ENCODE measurements at places on chromosomes 7 and 10.

DNA sequence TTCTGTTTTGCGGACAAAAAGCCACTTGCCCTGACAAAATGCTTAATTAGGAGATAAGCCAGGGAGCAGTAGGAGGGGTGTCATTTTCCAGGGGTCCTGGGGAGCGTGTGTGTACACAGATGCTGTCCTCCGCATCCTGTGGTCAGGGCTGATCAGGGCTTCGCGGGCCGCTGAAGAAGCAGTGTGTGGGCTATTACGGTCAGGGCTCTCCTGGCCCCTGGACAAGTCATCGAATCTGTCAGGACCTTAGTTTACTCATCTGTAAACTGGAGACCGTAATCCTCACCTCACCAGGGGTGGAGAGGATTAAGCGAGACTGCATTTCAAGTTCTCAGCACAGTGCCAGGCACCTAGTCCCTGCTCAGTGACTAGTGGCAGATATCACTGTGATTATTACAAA lies 26.0 kb upstream of the MXI1 start:
- no peak for DNase-seq

GRCh38 chr10:130479926-130480325 lies 343.7 kb downstream of the GLRX3 start:
- DNase-seq, result no peak

GRCh38 chr7:108090791-108091460 lies 39.2 kb downstream of the LAMB4 start:
- no peak for DNase-seq

GRCh38 chr10:132884691-132885271 lies 57.6 kb downstream of the CFAP46 start:
- no peak for DNase-seq

- no peak for DNase-seq
Measured at GRCh38 chr10:85594239-85594638, 772.4 kb downstream of the GRID1 start.

DNA sequence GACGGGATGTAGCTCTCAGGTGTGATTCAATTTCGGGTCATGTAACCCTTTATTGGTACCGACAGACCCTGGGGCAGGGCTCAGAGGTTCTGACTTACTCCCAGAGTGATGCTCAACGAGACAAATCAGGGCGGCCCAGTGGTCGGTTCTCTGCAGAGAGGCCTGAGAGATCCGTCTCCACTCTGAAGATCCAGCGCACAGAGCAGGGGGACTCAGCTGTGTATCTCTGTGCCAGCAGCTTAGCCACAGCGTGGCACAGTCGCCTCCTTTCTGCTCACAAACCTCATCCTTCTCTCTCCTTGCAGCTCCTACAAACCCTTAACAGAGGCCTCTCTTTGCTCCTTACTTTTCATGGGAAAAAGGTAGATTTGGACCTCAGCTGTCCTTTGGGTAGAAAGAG lies 197.5 kb upstream of the PRSS58 start:
- no peak for DNase-seq

- DNase-seq, result no peak
Measured at GRCh38 chr10:73635781-73636180, 5.5 kb downstream of the MYOZ1 start.

- no peak for DNase-seq
Measured at GRCh38 chr10:64286533-64286932, 765.3 kb downstream of the REEP3 start.

- DNase-seq, result peak; percentile 11
Measured at GRCh38 chr10:11210211-11210922, 192.7 kb downstream of the CELF2 start.

GRCh38 chr7:2761131-2761624 lies 73.2 kb downstream of the AMZ1 start:
- no peak for DNase-seq

DNA sequence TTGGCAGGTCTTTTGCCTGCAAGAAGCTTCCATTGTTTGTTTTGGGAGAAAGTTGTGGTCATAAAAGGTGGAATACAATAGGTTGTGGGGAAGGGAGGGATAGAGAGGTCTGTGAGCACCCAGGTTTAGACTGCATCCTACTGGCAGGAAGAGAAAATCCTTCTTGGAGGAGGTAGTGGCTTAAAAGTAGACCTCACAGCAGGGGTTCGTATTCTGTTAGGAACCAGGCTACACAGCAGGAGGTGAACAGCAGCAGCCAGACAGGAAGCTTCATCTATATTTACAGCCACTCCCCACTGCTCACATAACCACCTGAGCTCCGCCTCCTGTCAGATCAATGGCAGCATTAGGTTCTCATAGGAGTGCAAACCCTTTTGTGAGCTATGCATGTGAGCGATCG lies 245.3 kb downstream of the NSUN6 start:
- no peak for DNase-seq

DNA sequence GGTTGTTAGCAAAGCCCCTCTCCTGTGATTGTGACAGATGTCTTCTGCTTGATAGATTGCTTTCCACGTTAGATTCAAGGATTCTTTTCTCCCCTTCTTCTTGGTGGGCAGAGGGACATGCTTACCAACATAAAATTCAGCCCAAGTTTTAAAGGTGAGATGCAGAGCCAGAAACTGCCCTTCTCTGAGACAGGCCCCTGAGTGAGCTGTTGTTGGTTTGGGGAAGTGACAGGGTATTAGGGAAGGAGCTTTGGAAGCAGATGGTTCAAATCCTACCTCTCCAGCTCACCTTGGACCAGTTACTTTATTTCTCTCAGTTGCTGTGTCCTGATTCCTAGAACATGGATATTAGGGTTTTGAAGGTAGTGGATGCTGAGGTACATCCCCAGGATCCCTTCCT lies 53.0 kb downstream of the SORCS3 start:
- DNase-seq, result no peak

- no peak for DNase-seq
Measured at GRCh38 chr7:157087646-157088045, 51.1 kb upstream of the UBE3C start.

- DNase-seq, result no peak
Measured at GRCh38 chr10:94251098-94251497, 111.6 kb downstream of the NOC3L start.

GRCh38 chr7:151271699-151272355 lies 23.3 kb upstream of the SMARCD3 start:
- DNase-seq, result no peak

GRCh38 chr10:36491926-36492325 lies 633.5 kb upstream of the ANKRD30A start:
- DNase-seq, result no peak

- DNase-seq, result peak; percentile 12
Measured at GRCh38 chr10:73647211-73647874, 6.1 kb upstream of the MYOZ1 start.

- no peak for DNase-seq
Measured at GRCh38 chr10:48442090-48442808, 135.8 kb downstream of the MAPK8 start.

GRCh38 chr10:68876246-68877138 lies 24.6 kb upstream of the DDX50 start:
- no peak for DNase-seq

- no peak for DNase-seq
Measured at GRCh38 chr7:84025332-84025927, 169.2 kb downstream of the SEMA3A start.

GRCh38 chr7:28328146-28328545 lies 84.2 kb upstream of the CREB5 start:
- no peak for DNase-seq

DNA sequence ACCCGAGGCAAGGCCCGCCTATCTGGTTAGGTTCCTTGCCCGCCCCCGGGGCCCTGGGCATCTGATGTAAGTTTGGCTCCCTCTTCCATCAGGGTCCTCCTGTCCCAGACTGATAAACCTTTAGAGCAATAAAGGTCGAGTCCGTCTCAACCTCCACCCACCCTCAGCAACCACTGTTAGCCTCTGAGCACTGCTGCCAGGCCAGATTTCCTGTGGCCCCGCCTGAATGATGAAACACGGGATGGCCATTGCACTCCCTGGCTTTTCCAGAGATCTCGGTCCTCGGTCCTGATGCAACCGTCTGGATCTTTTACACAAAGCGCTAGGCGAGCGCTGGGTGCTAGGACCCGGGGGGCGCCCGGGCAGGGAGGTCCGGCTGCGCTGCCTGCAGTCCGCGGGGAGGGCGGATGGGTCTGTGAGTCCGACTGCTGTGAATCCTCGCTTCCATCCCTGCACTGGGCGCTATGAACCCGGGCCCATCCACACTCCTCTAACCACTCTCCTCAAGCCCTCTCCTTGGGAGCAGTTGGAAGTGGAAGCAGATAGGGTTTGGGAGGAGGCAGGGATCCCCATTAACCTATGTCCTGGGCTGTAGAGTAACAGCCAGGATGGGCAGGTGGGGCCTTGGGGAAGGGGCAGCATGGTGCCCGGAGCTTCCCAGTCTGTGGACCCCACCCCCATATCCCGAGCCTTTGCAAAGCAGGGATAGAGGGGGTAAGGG lies 875 bp upstream of the DDIT4 start:
- DNase-seq, result no peak

GRCh38 chr7:90749774-90750173 lies 153.7 kb downstream of the CDK14 start:
- no peak for DNase-seq

- DNase-seq, result no peak
Measured at GRCh38 chr7:155769701-155770100, 42.6 kb downstream of the SHH start.

DNA sequence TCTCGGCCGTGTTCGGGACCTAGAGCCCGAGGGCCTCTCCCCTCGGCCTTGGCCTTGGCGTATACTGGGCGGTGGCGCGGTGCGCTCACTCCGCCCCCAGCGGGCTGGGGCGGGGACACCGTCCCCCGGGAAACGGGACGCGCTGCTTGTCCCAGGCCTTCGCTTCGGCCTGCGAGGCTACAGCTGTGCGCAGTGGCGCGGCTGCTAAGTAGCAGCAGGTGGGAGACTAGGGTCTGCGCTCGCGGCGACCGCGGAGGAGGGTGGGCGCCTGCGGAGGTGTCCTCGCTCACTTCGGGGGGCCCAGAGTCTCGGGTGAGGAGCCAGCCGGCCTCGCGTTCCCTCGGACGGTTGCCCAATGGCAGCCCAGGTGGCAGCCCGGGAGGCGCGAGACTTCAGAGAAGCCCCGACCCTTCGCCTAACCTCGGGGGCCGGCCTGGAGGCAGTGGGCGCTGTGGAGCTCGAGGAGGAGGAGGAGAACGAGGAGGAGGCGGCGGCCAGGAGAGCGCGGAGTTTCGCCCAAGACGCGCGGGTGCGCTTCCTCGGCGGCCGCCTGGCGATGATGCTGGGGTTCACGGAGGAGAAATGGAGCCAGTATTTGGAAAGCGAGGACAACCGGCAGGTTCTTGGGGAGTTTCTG lies at the start of gene DNAH11:
Gene DNAH11, plus strand, starts transcription at position 149 of the 637 bp plus-strand sequence. Its CDS starts 207 bp downstream, at position 356.
- no peak for DNase-seq

GRCh38 chr7:13057462-13058200 lies 370.2 kb downstream of the ARL4A start:
- DNase-seq, result no peak

DNA sequence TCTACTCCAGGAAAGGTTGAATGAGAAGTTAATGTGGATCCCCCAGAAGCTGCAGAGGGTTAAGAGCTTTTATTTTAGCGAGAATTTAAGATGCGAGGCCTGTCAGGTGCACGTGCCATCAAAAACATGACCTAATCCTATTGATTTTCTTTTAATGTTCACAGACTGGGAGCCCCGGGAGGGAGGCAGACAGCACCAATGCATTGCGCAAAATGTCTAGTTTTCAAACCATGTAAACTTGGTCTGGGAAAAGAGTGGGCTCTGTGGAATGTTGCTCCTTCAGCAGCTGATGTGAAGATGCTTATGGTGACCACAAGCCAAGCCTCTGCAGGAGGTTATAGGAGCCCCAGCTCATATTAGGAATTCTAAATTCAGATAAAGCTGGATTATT lies 172.0 kb upstream of the ITGB1 start:
- no peak for DNase-seq

- no peak for DNase-seq
Measured at GRCh38 chr7:17355050-17355449, 56.6 kb downstream of the AHR start.

DNA sequence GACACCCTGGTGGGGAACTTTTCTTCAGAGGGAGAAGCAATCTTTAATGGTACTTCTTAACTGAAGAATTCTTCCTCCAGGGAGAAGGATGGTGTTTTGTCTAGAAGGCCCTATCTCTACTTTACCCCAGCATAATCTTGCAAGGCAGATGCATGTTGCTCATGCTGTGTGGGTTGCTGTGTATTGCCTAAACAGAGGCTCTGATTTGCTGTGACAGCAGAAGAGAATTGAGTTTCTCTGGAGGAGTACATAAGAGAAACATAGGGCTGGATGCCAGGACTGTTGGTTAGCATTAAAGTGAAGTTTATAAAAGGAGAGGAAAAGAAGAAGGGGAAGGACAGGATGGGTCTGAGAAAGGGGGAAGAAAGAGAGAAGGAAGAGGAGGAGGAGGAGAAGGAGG lies 248.1 kb upstream of the HPS1 start:
- no peak for DNase-seq

DNA sequence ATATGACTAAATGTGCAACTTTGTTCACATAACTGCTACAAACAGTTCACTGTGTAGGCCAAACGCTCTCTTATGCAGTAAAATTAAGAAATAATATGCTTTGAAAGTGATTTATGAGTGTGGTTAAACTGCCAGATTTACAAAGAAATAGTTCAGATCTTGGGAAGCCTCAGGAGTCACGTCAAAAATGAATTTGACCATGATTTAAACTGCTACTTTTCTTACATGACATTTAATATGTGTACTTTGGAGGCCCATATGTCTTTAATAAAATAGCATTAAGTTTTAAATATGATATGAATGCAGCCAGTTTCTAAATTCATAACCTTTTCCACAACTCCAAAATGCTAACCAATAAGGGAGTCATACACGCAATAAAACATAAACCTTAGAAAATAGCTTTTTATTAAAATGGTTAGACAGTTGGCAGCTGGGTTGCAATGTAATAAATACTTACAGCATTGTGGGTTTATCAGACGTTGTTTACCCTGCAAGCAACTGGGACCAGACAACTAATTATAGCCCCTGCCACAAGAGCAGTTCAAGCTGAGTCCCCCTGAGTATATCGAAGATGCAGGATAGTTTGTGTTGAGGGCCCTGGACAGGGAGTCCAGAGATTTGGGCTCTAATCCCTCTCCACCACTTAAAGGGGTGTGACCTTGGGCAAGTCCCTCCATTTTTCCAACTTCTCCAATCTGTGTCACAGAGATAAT lies 640.4 kb downstream of the LRMDA start:
- no peak for DNase-seq

DNA sequence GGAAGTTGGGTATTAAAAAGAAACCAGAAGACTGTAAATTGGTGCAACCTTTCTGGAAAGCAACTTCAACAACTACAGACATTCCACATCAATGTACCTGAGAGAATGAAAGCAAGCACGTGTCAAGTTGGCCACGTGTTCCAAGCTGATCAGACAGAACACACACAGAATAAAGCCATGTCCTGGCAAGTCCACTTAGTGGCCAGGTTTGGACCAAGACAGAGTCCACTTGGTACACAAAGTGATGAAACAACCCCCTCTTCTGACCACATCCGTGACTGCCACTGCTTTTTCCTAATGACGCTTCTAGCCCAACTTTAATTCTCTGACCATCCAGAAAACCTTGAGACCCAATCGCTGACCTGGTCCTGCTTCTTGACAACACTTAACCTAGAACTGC lies 109.4 kb downstream of the ABLIM1 start:
- no peak for DNase-seq

GRCh38 chr10:114070710-114071109 lies 27.0 kb downstream of the ADRB1 start:
- no peak for DNase-seq
